ENCODE measurements at places on chromosomes 5 and 9.
A peak's percentile ranks its signal among the peaks of the same experiment; 100 is the strongest.

DNA sequence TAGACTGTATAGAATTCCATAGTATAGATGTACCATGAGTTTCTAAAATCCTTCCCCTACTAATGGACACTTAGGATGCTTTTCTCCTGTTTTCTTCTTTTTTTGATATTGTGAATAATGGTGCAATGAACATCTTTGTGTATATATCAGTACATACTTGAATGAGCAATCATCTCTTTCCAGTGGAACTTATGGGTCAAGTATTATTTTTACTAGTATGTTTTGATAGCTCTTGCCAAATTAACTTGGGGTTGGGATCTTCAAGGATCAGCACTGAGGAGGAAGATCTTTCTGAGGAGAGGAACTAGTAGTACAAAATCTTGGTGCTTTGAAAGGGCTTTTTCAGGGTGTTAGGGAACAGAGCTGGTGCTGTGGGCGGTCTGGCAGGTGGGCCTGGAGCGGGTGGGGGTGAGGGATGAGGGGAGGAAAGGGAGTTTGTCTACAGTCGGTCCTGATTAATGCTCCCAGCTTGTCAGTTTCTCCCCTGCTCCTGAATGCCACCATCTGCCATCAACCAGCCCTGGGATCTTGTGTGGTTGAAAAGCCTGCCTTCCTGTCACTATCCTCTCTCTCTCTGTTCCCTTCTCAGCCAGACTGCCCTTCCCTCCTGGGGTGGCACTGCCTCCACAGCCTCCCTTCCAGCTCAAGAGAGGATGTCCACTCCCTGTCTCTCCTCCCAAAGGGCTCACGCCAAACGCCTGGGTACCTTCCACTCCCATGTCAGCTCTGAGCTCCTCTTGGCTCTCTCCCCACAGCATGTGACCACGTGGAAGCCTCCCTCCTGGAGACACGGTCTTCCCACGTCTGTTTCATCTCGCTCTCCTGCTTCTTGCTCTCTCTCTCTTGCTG is 185.9 kb downstream of the DAB2IP start:
- no peak for DNase-seq

- DNase-seq: no peak
These were observed 439.1 kb downstream of the NR2F1-AS1 start for GRCh38 chr5:93141969-93142368.

GRCh38 chr5:157148734-157149615 is 6.3 kb upstream of the MED7 start:
- peak; percentile 72 for DNase-seq

DNA sequence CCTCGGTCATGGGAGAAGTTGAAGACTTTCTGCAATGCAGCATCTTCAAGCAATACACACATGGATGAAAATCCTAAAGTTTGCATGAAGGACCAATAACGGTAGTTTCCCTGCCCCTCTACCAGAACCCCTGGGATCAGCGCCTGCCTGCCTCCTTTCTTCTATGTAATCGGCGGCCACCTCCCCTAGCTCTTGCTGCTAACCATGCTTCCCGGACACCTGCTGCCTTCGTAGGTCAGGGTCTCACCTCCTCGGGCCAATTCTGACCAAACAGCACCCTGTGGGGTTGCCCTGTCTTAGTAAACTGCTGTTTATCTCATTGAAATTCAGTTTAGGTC is 388 bp upstream of the MED10 start:
- no peak for DNase-seq

DNA sequence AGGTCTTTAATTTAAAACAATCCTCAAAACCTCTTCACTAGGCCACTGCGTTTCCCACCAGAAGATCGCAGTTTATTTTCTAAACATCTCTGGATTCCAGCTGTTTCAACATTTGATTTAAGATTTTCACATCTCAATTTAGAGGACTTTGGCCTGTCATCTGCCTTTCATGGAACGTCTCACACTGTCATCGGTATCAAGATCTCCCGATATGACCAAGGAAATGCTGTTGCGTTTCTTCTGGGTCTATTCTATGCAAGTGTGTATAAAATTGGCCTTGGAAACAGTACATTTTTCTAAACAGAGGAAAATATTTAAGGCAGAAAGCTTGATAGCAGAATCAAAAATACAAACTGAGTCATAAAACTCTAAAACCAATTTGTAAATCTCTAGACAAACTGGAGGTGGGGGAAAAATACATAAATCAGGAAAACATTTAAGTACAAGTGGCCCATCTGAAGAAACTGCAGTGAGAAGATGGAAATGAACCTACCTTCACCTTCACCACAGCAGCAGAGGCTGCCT is 53.6 kb upstream of the SIMC1 start:
- DNase-seq: no peak

GRCh38 chr5:84255315-84255714 is 129.4 kb downstream of the EDIL3 start:
- no peak for DNase-seq

GRCh38 chr5:72356361-72356760 is 36.2 kb downstream of the PTCD2 start:
- DNase-seq: no peak

GRCh38 chr9:127455324-127455992 is 4.1 kb downstream of the LRSAM1 start:
- DNase-seq: peak; percentile 43

GRCh38 chr5:135584276-135584675 is 5.5 kb upstream of the CXCL14 start:
- DNase-seq: no peak

DNA sequence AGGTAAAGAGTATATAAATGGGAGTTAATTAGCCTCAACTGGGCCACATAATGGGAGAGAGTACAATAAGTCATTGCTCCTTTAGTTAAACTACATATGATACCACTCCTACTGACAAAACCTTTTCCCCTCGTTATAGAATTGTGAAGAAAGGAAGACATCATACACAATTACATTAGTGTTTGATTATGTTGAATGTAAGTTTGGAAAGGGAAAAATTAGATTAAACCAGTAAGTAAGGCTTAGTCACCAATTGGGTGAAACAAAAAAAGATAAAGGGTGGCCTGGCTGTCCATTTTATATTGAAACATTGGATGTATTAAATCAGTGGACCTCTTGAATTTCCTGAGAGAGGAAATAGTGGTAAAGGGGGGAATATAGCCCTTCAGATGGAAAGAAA is 464.3 kb upstream of the PAPPA start:
- no peak for DNase-seq

DNA sequence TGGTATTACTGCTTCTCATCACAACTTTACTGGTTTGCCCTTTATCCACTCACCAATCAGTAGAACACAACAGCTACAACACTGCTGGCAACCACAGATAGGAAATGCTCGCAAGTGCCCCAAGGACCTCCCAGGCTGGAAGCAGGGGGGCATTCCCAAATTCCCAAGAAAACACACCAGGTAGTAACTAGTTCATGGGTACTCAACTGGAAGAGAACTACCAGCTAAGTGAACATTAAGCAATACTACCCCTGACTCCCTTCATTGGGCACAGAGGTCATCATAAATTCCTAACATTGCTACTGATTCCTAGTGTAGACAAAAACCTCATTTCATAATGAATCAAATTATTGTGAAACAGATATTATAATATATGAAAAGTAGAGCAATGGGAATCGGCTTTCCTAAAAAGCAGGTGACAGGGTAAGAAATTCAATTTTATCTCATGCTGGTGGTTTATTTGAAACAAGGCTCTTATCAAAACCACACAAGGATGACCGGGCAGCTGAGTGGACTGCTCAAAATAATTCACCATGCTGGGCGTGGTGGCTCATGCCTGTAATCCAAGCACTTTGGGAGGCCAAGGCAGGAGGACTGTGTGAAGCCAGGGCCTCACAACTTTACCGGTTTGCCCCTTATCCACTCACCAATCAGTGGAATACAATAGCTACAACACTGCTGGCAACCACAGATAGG is 81.6 kb downstream of the TLE1 start:
- DNase-seq: no peak
